ENCODE measurements at places on chromosomes 7 and 10.

- no peak for DNase-seq
Observed at GRCh38 chr7:117896339-117896738, 23.1 kb upstream of the CTTNBP2 start.

DNA sequence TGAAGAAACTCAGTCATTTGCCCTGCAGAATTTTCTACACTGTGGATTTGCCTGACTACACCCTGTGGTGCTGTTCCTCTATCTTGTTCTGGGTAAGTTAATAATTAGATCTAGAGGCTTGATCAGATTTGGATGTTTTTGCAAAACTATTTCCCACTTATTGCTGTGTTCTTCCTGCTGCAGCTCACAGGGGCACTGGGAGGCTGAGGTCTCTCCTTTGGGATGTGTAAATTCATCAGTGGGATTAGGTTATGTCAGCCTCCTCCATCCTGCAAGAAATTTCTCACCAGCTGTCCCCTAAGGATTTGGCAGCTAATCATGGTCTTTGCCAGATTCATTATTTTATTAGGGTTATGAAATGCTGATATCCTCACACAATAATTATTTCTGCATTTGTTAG lies 148.1 kb upstream of the ZNF32 start:
- no peak for DNase-seq

DNA sequence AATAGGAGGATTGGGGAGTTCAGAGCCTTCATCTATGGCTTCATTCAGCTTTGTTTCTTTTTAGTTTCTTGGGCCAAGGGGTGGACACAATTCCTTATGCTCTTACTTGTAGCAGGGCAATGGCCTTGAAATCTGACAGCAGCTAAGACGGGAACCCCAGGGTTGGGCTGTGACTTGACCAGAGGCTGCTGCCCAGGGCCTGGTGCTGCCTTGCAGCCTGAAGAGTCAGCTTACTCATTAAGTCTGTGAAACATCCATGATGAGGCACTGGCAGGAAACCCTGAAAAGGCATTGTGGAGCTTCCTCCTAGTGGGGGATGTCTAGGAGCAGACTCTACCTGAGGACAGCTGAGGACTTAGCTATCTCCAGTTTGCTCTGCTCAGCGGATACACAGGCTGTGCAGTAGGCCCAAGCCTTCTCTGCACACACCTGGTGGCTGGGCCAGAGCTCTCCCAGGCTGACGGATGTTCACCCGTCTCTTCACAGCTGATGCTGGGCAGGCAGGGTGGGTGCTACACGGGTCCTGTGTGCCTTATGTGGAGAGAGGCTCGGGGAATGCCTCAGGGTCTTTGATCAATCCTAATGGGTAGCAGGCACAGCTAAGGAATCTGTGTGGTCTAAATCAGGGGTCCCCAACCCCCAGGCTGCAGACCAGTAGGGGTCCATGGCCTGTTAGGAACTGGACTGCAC lies 17.8 kb downstream of the CXCL12 start:
- no peak for DNase-seq

DNA sequence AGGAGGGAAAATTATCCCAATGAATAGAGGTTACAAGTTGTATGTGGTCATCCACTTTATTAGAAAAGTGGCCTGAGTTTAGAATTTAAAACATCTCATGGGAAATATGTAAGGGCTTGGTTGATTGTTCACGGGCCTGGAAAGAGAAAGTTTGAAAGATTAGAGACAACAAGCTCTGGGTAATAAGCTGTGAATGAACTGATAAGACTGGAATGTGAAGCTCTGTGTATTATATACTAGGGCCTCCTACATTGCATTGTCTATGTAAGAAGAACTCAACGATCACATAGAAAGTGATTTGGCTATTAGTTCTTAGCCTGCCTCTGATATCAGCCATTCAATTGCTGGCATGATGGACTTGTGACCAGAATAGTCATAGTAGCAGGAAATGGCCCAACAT lies 199.2 kb upstream of the MAGI2 start:
- no peak for DNase-seq

- DNase-seq: no peak
Observed at GRCh38 chr10:130040351-130040750, 70.3 kb downstream of the C10orf143 start.

DNA sequence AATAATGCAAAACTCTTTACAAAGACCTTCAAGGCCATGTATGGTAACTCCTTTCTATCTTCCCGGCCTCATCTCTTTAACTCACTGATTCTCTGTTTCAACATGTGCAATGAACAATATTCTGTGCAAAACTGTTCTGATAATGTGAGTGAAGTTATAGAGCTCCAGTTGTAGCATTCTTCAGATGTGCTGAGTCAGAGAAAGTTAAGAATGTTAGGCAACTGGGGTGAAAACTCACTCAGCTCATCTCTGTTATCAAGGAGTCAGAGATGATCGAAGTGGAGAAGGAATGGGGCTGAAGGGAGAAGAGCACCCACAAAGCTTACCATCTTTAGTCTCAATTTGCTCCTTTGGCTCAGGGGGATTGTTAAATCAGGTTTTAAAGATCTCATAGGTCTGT lies 344.7 kb upstream of the NPSR1 start:
- DNase-seq: no peak

DNA sequence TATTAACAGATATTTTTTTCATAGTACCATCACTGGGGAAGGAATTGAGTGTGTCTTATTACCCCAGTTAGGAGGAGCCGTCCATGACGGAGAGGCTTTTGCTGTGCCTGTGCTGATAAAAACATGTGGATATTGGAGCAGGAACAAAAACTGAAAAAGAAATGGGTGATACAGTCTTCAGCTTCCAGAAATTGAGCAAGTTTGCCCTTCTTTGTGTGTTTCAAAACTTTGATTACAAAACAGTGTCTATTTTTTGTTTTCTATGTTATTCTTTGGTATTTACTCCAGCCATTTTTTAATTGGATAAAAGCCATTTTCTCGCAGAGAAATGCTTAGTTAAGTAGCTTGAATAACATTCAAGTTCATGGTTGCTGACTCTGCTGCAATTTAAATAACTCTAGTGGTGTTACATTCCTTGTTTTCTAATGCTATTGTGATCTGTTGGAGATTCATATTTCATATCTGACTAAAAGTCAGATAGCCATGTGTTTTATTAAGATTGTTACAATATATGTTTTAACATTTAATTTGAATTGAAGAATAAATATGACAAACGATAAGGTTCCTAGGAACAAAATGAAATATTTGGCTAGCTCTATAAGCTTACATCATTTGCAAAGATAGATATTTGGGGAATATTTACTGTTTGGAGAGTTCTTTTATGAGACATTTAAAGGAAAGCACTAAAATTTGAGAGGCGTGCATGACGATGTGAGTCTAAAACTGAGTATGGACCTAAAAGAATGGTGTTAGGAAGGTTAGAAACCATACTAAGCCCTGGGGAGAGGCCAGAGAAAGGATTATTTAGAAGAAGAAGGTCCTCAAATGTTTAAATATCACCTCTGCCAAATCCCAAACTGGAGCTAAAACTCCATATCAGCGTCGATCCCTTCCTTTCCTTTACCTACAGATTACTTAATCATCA lies 747.3 kb upstream of the CELF2 start:
- DNase-seq: no peak

GRCh38 chr10:61000769-61001730 lies 57.1 kb upstream of the RHOBTB1 start:
- no peak for DNase-seq
